ENCODE measurements at places on chromosomes 7 and 10.

DNA sequence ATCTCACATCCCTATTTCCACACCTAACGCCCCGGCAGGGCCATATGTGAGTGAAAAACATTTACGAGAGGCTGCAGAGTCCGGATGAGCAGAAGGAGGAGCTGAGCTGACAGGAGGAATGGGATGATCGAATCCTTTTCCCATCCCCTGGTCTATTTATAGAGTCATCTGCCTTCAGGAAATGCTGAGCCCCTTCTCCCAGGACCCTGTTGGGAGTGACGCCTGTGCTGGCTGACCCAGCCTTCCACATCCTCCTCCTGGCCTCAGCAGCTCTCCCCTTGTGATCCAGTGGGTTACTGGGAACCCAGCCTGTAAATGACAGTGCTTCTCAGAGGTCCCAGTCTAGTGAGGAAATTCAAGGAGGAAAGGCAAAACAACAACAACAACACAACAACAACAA is 16.6 kb downstream of the DENND2A start:
- no peak for DNase-seq

DNA sequence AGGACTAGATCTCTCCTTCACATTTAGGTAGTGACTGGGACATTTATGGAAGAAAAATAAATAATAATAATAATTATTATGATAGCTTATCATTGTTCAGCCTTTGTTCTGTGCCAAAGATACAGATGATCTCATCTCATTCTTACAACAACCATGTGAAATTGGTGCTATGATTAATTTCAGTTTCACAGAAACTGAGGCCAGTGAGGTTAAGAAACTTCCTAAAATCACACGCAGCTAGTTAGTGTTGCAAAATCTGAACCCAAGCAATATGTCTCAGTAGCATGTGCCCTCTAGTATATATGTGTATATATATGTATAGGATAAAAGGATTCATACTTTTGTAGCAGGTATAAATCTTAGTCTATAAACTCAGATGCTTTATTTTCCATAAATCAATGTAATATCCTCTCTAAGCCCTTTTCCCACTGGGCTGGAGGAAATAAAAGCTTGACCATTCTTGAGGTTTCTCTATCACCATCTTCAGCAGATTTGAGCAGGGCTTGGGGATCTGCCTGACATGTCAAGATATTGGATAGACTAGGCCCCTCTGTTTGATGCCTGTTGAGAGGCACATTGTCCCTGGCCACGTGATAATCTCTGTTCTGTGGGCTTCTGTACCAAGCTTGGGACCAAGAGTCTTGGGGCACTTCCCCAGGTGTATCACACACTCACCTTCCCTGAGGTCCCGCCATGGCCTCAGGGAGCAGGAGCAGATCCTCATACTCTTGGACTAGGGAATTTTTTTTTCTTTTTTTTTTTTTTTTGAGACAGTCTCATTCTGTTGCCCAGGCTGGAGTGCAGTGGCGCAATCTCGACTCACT is 172.6 kb upstream of the NRP1 start:
- DNase-seq, result peak; percentile 34

GRCh38 chr7:121739465-121739864 is 133.5 kb upstream of the PTPRZ1 start:
- no peak for DNase-seq

DNA sequence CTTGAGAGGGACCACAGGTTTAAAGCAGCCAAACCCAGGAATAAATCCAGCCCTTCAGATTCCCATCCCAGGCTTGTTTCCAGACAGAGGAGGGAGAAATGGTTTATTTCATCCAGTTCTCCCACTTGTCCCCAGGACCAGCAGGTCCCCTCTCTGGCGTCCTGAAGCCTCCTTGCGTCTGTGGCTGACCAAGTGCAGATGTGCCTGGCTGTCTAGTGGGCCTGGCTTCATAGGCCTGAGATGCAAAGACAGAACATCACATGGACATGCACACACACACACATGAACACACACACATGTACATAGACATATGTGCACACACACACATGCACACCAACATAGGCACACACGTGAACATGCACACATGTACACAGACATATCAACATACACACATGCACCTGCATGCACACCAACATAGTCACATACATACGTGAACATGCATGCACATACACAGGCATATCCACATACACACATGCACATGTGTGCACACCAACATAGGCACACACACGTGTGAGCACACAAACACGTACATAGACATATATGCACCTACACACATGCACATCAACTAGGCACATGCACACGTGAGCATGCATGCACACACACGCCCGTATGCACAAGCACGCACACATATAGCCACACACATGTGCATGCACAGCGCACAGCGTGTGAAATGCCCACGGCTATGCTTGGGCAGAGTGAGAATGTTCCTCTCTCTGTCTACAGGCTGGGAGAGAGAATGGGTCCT is 10.7 kb downstream of the FOXL3 start:
- DNase-seq, result no peak

DNA sequence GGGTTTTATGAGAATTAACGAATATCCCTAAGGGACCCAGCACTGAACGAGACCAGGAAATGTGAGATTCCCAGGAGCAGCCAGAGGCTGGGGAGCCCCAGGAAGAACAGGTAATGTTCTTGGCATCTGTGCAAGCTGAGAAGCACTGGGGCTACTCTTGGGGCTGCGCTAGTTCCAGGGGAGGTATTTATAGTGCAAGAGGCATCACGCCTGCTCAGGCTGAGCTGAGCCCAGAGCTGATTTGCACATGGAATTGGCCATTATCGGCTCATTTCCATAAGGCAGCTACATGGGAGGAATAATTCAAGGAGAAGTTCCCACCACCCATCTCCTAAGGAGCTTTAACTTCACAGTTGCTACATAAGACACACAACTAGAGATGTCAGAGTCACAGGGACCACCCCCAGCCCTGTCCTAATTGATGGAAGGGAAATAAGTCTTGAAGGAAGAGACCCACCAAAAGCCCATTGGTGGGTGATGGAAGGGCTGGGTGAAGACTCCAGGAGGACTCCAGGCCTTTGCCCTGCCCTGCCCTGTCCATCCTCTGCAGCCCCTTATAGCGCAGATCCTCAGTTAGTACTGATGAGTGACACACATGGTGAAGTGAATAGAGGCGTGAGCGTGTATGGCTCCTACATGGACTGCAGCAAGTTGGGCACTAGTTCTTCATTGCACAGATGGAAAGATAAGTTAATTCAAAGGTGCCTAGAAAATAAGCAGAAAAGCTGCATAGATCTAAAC is 178.9 kb downstream of the GRID1 start:
- DNase-seq, result no peak

DNA sequence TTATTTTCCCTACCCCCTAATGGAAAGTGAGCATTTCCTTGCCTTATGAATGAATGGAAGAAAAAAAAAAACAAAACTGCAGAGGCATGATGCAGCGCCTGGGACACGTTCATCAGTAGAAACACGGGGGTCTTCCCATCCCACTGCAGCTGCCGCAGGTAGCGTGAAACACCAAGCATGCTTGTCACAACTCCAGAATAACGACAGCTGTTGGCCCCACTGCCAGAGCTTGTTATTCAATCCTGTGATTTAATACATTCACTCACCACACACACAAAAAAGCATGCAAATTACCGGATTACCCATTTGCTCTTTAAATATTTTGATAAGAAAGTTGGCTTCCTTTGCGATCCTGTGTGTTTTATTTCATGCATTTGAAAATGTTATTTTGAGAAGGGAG is 48.4 kb upstream of the GNA12 start:
- no peak for DNase-seq

DNA sequence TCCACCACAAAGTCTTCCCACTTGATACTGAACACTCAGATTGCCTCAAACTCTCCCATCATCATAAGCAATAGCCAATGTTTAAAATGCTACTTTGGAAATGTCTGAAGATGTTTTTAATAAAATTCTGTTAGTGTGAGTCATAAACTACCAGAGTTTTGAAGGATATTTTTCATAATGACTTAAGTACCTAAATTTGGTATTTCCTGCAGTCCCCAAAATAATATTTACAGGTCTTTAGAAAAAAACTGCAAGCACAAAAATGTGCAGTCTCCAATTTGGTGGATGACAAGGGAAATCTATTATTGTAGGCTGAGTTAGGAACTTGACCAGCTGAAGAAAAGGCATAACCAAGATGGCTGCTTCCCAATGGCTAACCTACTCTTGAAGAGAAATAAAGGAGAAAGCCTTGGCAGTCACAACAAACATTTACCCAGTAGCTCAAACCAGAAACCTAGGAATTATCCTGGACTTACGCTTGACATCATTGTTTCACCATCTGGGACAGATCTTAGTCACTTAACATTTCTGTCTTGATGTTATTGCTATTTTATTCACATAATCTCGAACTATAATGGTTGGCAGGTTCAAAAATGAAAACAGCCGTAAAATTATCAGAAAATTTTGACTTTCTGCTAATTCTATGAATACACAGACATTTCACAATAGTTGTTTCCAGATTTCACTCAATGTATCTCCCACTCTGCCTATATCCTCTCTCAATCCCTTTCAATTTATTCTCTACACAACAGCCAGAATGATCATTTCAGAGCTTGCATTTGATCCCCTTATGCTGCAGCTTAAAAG is 111.2 kb upstream of the STEAP1B start:
- DNase-seq, result peak; percentile 56

DNA sequence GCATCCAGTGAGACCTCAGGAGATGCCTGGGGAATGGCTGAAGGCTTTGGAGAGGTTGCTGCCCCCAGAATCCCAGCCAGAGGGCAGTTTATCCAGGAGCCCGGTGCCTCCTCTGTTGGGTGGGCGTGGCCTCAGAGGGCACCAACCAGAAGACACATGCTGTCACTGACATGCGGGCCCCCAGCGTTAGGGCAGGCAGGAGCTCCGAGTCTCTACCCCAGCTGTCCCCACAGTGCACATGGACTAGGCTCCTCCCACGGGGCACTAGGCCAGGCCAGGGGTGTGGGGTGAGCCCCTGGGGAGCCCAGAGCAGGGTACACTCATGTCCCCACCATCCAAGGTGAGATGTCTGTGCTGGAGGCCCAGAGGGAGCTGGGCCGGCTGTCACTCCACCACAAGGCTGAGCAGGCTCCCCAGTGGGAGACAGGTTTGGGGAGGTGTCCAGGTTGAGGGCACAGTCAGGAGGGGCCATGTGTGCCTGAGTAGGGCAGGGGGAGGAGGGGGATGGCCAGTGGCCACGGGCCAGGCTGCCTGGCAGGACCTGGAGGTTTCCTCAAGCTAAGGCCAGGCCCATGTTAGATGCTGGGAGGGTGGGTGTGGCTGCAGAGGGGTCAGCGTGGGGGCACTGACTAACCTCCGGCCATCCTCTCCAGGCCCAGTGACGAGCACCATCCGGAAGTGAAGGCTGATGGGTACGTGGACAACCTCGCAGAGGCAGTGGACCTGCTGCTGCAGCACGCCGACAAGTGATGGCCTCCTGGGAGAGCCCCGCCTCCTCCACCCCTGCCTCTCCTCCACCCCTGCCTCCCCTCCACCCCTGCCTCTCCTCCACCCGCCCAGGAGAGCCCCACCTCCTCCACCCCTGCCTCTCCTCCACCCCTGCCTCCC is 131.3 kb downstream of the FAM53B start:
- DNase-seq, result no peak

- peak; percentile 9 for DNase-seq
These were observed 199.7 kb downstream of the MLLT10 start for GRCh38 chr10:21733710-21734109.

DNA sequence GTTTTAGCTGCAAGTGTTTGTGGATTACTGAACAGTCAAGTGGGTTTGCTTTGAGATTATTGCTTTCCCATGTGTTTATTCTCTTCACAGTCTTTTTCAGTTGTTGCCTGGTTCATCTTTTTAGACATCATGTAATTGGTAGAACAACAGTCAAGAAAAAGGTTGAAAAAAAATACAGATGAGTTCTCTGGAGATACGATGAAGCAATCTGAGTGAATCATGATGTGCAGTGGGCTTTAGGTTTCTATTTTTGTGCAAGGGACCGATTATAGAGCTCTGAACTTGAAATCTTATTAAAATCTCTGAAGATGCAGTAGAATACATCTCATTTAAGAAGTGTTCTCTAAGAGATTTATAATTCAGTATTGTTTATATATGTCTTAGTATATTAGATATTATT is 145.7 kb downstream of the SDK1 start:
- no peak for DNase-seq

DNA sequence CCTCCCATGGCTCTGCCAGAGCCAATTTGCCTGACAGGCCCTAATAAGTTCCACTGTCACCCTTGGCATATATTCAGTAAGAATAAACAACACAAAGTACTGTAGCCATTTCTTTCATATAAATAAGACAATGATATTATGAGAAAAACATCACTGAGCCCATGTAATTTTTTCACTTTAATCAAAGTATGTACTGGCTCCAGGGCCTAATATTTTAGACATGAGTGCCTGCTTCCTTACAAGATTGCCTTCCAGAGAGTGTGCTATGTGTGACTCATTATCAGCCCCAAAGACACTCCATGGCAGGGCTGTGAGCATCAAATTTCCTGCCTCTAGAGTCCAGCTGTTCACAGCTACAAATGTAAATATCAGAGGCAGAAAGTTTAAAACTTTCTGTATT is 297.6 kb downstream of the LHFPL3 start:
- no peak for DNase-seq

DNA sequence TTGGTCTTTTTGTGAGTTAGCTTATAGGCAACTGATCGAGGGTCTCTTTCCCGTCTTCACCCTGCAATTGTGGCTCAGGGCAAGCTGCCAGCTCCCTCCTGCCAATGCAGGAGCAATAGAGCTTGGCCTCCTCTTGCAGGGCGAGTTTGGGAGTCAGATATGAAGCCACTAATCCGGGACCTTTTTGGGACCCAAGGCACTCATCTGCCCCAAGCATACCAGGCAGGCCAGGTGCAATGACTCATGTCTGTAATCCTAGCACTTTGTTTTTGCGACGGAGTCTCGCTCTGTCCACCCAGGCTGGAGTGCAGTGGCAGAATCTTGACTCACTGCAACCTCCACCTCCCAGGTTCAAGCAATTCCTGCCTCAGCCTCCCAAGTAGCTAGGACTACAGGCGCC is 21.1 kb downstream of the LIMK1 start:
- peak; percentile 5 for DNase-seq

DNA sequence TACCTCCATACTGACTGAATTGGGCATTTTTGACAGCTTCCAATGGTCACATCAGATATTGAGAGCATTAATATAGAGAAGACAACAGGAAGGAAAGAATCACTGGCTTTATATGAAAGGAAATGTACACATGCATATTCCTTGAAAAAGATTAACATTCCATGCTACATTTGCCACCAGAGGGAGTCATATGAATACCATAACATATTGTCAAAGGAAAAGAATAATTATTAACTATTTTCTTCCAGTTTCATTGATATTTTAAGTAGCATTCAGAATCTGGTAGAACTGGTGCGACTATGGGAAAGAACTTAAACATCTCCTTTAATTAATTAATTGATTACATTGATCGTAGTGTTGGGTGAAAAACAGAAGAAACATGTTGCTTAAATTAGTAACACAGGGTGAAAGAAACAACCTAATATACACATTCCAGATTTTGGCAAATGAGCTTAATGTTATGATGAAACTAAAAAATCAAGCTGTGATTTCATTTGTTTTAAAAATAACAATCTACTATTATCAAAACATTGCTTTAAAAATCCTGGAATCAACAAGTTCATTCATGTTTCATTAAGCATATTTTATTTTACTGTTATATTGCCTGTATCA is 71.5 kb downstream of the GPR85 start:
- DNase-seq, result peak; percentile 81

GRCh38 chr7:155644971-155645509 is 579 bp downstream of the RBM33 start:
- DNase-seq, result peak; percentile 75

GRCh38 chr7:32316839-32317238 is 173.3 kb downstream of the LSM5 start:
- peak; percentile 4 for DNase-seq

- no peak for DNase-seq
These were observed 672.0 kb upstream of the NRP1 start for GRCh38 chr10:34006471-34006870.
